Uterus (tissue), 4 donors: ENCODE measurements at places on chromosomes 3 and 15.
A peak's percentile ranks its signal among the peaks of the same experiment; 100 is the strongest.

DNA sequence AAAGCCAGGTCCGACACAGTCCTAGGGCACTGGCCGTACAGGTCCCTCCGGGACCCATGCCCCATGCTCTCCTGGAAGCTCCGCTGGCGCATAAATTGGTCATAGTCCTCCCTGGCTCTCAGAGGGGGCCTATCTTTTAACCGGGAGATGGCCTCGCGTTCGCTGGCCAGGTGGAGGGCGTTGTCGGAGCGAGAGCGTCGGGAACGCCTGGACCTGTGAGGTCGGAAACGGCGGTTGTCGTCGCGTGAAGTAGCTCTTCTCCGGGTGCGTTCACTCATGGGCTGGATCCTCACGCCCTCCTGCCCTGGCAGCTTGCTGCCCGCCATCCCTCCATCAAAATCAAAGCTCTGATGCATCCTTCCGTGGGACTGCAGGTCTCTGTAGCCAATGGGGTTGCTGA, 76.0 kb upstream of the PSMD6 start:
- DNase-seq, result no peak

DNA sequence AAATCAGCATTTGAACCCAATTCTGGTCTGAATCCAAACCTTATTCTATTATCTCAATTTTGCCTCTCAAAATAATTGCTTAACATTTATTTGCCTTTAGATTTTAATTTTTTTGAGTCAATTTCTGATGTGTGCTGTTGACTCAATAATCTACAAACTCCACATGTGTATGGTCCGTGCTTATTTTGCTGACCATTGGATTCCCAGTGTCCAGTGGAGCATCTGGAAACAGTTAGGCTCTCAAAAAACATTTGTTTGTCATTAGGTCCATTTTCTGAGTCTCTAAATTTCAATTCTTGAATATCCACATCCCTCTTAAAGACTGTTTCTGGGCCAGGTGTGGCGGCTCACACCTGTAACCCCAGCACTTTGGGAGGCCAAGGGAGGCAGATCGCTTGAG, 19.2 kb upstream of the MYZAP start:
- DNase-seq, result no peak

DNA sequence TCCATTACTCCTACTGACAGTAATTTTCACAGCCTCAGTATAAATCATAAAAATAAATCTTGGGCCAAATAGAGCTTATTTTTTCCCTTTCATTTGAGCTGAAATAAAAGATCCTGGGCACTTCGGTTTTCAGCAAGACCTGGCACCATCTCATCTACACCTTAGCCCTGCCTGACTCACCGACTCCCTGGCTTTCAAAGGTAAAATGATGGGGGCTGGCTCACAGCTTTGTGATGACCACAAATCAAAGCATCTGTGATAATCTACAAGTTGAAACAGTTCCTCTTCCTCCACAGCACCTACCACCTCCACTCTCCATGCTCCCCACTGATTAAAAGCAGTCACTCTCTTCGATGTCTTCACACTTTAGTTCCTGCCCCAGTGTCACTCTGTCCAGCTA, 27.6 kb downstream of the DET1 start:
- no peak for DNase-seq

GRCh38 chr3:97684490-97684889, 80.1 kb upstream of the ARL6 start:
- DNase-seq, result no peak

- DNase-seq, result no peak
Observed at GRCh38 chr3:75140904-75141615, 523.1 kb upstream of the FRG2C start.

GRCh38 chr15:41915255-41915994, 21.6 kb upstream of the SPTBN5 start:
- no peak for DNase-seq

DNA sequence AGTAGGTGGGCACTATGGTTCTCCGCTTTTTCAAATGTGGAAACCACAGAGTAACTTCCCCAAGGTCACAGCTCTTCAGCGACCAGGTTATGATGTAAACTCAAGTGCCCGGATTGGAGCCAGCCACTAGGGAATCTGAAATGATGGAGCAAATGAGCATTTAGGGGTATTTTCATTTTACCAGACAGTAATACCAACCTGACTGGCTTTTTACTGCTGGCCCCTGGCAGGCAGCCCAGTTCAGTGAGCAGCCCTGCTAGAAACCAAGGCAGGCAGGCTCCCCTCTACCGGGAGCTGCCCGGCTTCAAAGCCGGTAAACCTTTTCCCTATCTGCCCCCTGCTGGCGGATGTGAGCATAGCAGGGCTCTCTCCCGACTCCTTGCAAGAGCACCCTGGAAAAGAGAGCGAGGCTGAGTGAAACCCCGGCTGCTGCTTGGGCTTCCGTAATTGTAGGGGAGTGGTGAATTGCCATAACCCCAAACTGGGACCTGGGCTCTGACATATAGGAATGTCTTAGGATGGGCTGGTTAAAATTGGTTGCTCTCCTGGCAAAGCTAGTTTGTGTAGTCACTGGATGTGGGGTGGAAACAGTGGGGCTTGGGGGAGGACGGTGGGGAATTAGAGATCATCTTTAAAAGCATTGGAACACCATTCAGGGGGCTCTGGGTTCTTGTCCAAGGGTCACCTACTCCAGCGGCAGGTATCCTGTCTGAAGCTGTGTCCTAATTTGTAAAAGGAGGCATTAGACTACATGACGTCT, 98.0 kb upstream of the TNFAIP8L3 start:
- DNase-seq, result peak; percentile 92

DNA sequence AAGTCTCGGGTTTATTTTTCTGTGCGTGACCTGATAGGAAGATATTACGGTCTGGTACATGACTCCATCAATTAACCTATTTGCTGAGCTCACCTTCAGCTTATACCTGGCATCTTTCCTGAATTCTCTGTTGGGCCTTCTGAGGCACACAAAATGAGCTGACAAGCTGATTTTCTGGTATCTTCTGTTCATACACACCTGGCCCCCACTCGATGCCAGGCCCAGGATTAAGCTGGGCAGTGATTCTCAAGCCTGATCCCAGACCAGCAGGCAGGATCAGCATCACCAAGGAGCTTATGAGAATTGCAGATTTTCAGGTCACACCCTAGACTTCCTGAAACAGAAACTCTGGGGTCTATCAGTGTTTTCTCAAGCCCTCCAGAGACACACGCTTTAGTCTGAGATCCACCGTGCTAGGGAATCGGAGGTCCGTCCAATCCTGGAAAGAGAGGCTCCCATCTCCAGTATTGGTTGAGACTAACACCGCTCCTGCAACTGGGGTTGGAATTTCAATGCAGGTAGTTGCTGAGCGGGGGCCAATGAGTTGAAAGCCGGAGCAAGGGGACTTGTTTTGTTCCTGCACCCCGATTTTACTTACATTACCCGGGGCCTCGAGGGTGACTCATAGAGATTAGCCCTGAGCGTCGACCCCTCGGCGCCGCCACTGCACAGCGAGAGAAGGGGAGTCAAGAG, 636 bp upstream of the EIF1B start:
- DNase-seq, result no peak

DNA sequence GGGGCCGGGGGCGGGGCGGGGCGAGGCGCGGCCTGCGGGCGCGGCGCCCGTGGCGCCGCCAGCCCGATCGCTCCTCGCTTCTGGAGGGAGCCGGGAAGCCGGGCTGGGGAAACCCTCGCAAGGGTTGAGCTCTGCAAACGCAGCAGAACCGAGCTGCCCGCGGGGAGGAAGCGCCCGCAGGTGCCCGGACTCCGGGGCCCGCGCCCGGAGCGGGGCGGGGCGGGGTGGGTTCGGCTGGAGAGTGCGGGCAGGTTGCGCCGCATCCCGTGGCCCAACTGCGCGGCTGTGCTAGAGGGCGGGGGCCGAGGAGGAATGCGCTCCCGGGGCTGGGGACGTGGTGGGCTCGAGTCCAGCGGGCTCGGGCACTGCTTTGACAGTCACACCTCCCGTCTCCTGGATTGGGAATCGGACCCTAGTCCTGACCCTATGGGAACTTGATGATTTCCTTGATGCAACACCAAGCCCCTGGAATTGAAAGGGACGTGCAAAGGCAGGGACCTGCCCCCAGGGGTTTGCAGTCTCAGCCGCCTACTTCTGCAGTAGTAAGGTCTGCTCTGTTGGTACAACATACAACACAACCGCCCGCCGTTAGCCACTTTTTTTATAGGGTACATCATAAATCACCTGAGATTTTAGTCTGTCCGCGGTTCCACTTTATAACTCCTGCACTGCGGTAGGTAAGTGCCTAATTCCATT, 34.3 kb downstream of the ZBTB38 start:
- DNase-seq, result peak; percentile 73

- DNase-seq, result no peak
Observed at GRCh38 chr15:90677807-90678790, 39.0 kb upstream of the BLM start.

DNA sequence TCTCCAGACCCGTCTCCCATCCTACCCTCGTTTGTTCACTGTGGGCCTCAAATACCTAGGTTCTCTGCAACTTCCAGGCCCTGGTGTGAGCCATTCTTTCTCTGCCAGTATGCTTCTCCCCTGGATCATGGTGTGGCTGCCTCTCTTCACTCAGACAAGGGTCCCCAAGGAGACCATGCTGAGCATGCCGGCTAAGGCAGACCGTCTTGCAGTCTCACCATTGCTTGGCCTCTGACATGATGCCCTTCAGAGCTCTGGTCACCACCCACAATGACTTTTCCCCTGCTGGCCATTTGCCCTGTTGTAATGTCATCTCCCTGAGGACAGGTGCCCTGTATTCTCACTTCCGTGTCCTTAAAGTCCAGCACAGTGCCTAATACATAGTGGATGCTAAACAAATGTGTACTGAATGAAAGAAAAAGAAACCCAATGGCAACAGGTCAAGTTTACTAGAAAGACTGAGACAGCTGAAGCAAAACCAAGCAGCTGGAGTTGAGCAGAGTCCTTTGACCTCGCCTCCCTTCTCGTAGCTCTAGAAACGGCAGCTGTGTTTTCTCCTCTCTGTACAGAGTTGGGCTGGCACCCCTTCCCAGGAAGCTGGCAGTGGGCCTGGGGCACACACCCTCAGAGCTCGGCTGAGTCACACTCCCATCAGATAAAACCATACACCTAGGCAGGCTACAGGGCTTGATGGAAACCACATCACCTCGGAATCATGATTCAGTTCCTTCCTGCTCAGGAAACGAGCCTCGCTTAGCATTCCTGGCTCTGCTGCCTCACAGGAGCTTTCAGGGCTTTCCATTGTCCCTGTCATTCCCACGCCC, 8.6 kb downstream of the TLR9 start:
- peak; percentile 84 for DNase-seq

GRCh38 chr3:1275495-1275894, 182.7 kb downstream of the CNTN6 start:
- no peak for DNase-seq

DNA sequence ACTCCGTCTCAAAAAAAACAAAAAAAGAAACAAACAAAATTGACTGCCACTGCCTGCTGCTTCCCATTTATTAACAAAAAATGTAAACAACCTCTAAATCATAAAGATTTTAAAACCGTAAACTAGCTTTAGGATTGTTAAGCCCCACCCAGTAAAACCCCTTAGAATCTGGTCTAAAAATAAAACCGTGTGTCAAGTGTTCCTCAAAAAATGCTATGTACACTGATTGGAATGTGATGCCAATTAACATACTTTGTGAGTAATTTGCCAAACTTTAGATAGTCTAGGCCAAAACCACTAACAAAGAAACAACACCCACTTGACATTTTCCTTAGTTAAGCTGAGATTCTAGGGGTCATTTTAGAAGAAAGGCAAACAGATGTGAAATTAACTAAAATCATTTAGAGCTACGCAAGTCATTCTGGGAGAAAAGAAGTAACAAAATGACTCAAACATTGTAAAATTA, 5.3 kb downstream of the RAF1 start:
- DNase-seq, result no peak

DNA sequence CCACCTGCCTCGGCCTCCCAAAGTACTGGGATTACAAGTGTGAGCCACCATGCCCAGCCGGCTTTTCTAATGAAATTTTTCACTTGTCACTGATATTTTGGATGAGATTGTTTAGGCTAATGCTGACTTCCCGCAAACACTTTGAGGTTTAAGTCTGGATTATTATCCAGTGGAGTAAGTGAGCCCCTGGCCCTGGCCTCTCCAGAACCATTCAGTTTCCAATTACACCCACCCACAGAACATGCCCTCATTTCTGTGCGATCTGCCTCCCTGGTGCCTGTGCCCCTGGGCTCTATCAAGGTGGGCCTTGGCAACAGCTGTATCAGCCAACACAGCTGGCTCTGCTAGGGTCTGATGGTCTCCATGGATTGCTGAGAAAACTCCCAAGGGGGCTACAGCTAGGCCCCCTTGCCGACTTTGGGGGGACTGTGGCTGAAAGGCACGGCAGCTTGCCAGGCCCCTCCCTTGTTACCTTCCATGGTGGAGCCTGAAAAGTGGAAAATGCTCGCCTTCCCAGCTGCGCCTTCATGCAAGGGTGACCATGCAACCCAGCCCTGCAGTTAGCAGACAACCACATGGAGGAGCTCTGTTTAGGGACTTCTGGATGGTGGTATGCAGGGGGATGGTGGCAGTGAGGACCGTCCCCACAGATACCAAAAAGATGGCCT, 288.9 kb downstream of the FAM43A start:
- no peak for DNase-seq

DNA sequence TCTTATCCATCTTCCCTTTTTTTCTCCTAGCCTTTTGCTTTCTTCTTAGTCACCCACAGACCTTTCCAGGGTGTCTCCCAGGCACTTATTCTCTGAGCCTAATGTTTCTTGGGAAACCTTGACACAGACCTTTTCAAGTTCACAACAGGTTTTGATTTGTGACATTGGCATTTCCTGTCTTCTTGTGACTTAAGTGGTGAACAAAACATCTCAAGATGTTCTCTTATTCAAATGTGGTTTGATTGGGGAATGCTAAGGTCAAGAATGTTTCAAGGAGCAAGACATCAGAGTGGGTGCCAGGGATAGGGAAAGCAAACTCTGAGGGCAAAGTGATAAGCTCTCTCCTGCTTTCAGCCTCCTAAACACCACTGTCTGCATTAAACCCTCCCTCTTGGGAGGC, 68.2 kb upstream of the GSK3B start:
- no peak for DNase-seq

GRCh38 chr15:91118817-91119590, 18.9 kb downstream of the SV2B start:
- DNase-seq, result no peak

GRCh38 chr15:71136793-71137518, 21.7 kb downstream of the THSD4 start:
- peak; percentile 39 for DNase-seq

GRCh38 chr3:189100866-189101265, 70.9 kb upstream of the TPRG1 start:
- DNase-seq, result no peak

- no peak for DNase-seq
Observed at GRCh38 chr3:21752749-21753347, 1.8 kb upstream of the ZNF385D start.

DNA sequence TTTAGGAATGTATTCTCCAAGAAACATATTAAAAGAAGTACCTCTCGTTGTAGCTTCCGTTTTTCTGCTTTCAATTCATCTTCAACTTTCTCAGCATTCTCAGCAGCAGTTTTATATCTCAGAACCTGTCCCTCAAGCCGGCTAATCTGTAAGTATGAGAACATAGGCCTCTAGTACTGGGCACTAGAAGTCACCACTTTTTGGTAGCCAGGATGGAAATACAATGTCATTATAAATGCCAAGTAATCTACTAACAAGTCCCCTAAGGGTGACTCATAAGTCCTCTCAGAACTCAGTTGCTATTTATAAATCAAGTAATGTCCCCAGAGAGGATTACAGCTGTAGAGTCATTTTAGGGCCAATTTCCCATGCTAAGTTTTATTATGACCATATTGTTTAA, 61.1 kb downstream of the MLH1 start:
- DNase-seq, result no peak

- DNase-seq, result peak; percentile 50
Observed at GRCh38 chr3:179558742-179559364, 3.9 kb upstream of the ACTL6A start.
